Cardiac ventricle fibroblast (primary cell): ENCODE measurements at places on chromosomes 11 and 22. TPM values are rescaled to one million over a fixed set of nuclear protein-coding genes. Genes with fewer than 3 reads are reported as not detected.

BCR gene
- total RNA-seq = 25.4 and 30.8 TPM in 2 replicates

MS4A4A gene
- not detected in 2 replicates for total RNA-seq

JHY gene
- 1.6 and 3.0 TPM in 2 replicates for total RNA-seq

ZNF280B gene
- total RNA-seq = 0.24 and 0.37 TPM in 2 replicates

NECTIN1 gene
- 2.3 TPM in 2 replicates for total RNA-seq
